Kidney epithelial cell (primary cell): ENCODE measurements at places on chromosomes 5 and 9. TPM values are rescaled to one million over a fixed set of nuclear protein-coding genes. Genes with fewer than 3 reads are reported as not detected.
A peak's percentile ranks its signal among the peaks of the same experiment; 100 is the strongest.

DNA sequence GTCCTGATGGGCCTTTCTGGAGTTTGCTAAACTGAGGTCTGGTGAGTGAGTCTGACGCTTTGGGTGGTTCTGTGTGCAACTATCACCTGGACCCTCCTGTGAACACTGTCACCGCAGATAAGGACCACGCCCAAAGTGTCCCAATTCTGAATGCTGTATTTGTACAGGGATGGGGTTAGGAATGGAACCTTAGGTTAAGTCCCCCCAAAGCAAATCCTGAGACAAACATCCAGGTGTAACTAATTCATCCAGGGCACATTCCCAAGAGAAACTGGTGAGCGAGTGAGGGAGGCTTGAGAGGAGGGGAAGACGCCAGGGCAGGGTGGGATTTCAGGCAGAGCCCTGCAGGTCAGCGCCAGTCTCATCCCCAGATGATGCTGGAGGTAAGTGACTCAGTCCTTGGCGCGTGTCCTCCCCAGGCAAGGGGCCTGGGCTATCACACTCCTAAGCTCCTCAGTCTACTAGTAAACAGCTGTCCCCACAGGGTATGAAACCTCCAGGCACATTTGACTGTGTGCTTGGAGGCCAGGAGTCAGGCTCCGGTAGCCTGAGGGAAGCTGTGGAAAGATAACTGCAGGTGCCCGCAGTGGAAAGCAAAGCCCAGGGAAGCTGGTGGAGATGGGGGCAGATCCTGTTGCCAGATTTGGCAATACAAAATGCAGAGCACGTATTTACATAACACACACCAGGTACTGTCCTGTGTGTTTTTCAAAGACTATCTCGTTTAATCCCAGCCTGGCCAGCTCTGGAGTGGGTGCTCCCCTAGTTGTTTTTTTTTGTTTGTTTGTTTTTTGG is 66.7 kb downstream of the IL6ST start:
- no peak for DNase-seq

DNA sequence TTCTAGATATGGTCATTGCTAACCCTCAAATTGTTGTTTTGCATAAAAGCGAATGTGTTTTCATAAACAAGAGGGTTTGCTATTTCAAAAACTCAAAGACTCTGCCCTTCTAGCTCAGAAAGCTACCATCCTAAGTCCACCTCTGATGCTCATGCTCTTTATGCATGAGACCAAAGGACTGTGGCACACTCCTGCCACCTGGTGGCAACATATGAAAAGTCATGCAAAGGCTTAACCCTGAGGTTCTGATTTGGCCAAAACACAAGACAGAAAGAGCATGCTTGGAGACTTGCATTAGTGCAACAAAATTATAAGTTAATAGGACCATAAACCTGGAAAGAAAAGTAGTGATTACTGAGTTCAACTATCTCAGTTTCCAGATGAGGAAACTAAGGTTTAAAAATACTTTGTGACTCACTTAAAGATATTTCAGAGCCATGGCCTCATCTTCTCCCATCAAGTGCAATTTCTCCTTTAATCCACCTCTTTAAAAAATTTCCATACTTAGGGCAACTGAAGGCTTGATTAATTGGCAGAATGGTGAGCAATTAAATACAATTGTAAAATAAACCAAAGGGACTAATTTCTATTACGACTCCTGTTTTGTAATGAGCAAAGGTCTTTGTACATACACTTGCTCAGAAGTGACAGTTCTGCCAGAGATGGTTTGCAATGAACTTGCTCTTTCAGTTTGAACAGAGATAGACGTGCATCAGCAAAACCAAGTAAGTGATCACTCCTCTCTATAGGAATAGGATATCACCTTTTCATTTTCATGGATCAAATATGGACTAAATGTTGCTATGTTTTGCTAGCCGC is 110.7 kb upstream of the RAD23B start:
- peak; percentile 45 for DNase-seq

MUSK gene
- total RNA-seq = not detected in 2 replicates

PARP8 gene
- 29.7 and 33.7 TPM in 2 replicates for total RNA-seq

SLC34A1 gene
- not detected in 2 replicates for total RNA-seq

SPINK6 gene
- not detected in 2 replicates for total RNA-seq

OCLN gene
- total RNA-seq = 104 TPM in 2 replicates

AFAP1L1 gene
- total RNA-seq = 15.3 and 15.5 TPM in 2 replicates

DNA sequence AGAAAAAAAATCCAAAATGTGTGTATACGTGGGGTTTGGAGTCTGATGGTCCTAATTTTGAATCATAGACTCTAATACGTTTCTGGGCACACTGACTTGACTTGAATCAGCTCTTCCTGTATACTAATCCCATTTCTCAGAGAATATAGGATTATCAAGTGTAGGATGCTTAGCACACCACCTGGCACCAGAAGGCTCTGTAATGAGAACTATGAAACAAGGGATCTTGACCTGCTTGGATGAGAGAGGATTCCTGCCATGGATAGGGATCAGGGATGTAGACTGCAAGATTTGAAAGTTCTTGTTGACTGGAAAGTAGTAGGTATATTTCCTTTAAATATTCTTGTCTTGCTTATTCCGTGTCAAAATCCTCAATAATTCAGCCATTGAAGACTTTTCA is 7.8 kb downstream of the HSPA4 start:
- DNase-seq = no peak

DNA sequence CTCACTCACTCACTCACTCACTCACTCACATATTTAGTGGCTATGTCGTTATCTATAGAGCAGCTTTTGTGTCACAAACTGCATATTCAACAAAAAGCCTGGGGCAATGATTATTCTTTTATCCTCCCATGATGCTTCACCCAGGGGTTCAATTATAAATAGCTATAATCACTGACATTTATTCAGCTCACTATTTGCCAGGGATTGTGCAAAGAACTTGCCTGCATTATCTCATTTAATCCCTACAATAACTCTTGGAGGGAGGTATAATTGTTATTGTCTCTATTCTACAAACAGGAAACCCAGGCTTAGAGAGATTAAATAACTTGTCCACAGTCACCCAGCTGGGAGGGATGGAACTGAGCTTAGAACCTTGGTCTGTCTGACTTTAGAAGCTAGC is 298.0 kb upstream of the MSX2 start:
- DNase-seq = no peak

DNA sequence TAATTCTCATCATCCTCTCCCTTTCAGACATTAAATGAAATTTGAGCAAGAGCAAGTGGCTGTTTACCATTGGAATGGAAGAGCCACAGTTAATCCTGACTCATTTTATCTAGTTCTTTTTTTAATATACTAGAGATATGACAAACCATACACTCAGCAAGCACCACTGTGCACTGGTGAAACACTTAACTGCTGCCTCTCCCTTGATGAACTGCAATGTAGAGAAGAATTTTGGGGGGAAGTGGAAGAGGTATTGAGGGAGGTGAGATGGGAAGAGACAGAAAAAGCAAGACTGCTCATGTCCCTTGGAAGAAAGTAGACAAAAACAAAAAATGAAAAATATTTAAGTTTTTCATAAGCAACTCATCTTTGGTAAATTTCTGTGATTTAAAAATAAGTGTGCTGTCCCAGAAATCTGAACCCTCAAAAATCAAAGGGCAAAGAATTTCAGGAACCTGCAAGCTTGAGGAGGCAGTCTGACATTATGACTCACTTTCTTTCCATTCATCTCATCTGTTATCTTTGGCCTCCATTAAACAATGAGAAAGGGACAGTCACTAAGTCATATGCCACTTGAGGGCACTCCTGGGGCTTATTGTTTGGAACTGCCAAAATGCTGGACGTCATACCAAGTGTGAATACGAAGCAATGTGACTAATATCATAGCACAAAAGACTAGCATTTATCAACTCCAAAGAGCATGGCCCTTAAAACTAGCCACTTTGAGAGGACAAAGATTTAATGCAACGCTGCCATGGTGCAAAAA is 566.8 kb upstream of the DMAC1 start:
- peak; percentile 42 for DNase-seq

DNA sequence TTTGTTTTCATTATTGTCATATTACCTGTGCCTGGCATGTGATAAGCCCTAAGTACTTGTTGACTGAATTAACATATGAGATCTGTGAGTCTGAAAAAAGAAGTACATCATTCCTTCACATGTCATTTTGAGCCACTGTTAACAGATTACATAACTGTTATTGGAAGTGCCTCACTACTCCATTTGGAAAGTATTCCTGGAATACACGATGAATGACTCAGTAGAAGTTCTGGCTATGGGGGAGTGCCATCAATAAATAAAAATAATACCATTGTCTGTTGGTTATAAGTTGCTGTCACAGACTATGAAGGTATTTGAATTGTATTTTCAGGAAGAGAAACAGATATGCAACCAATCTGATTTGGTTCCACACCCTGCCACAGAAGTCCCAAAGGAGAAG is 12.9 kb downstream of the NIPSNAP3B start:
- no peak for DNase-seq

MLANA gene
- total RNA-seq = not detected in 2 replicates

TMEM215 gene
- total RNA-seq = not detected in 2 replicates

TRAF1 gene
- 7.5 and 13.2 TPM in 2 replicates for total RNA-seq

DNA sequence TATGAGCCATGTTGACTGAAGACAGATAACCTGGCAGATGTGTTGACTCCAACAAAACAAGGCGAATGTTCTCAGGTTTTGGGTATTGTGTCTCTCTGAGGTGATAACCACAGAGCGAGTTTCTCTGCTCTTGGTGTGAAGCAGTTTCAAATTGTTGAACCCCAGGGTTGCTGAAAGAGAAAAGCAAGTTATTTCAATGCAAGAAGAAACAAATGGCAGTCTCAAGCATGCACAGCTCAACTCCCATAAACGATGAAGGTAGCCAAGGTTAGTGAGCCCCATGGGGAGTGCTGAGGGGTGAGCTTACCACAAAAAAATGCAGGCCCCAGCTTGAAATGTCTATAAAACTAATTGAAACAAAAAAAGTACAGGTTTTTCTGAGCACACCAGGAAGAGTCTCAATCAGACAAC is 220.8 kb upstream of the DAPK1 start:
- no peak for DNase-seq

GRCh38 chr9:20240498-20240897 is 381.8 kb downstream of the MLLT3 start:
- no peak for DNase-seq

- no peak for DNase-seq
Measured at GRCh38 chr5:139251281-139251687, 42.3 kb upstream of the MATR3 start.

OR1Q1 gene
- not detected in 2 replicates for total RNA-seq

- DNase-seq = no peak
Measured at GRCh38 chr9:38333047-38333446, 59.5 kb upstream of the ALDH1B1 start.

GRCh38 chr5:107700481-107700880 is 29.7 kb upstream of the EFNA5 start:
- DNase-seq = no peak

CDKN2B gene
- 16.7 and 28.3 TPM in 2 replicates for total RNA-seq

OMD gene
- total RNA-seq = not detected in 2 replicates

GRCh38 chr5:122295138-122295537 is 16.9 kb upstream of the SNCAIP start:
- DNase-seq = no peak
